ENCODE measurements at places on chromosomes 2 and 18.

DNA sequence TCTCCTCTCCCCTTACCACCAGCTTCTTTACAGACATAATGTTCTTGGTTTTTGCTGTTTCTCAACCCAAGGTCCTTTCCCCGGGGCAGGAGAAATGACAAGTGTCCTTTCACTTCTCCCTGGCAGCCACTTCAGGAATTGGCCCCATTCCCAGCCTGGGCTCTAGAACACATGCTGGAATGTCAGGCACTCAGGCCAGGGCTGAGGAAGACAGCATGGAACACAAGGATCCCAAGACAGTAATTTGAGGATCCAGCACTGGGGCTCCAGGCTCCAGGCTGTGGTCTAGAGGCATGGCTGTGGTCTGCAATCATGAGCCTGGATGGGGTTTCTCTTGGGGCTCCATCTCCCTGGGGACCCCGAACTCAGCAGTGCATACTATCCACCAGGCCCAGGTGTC lies 201.4 kb downstream of the CELF4 start:
- no peak for DNase-seq

DNA sequence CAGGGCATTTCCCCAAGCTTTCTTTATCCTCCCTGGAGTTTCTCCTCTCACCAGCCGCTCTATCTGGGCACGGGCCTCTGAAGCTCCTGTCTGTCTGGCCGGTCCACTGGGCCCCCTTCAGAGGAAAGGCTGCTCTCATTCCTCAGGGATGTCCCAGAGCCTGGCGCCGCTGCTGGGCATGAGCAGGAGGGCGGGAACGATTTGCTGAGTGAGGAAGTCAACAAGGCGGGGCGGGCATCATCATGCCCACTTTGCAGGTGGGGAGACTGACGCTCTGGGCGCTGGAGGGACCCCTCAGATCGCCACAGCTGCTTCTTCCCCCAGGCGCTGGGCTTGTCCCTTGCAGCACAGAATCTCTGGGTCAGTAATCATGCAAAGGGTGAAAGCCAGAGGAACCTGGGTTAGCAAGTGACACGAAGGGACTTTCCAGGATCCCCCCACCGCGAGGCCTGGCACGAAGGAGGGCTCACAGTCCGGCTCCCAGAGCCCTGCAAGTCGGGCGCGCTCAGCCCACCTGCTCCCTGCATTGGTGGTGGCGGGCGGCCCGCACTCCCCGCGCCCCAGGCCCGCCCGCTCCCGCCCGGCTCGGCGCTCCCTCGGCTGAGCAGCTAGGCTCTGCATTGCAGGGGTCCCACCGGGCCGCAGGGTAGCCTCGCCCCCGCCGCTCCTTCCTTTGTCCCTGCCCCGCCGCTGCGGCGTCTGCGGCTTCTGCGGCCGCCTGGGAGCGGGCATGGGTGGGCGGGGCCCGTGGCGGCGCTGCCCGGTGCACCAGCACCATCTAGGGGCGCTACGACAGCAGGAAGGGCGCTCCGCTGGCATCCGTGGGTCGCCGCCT lies 157.8 kb downstream of the CYRIA start:
- DNase-seq = peak; percentile 55

DNA sequence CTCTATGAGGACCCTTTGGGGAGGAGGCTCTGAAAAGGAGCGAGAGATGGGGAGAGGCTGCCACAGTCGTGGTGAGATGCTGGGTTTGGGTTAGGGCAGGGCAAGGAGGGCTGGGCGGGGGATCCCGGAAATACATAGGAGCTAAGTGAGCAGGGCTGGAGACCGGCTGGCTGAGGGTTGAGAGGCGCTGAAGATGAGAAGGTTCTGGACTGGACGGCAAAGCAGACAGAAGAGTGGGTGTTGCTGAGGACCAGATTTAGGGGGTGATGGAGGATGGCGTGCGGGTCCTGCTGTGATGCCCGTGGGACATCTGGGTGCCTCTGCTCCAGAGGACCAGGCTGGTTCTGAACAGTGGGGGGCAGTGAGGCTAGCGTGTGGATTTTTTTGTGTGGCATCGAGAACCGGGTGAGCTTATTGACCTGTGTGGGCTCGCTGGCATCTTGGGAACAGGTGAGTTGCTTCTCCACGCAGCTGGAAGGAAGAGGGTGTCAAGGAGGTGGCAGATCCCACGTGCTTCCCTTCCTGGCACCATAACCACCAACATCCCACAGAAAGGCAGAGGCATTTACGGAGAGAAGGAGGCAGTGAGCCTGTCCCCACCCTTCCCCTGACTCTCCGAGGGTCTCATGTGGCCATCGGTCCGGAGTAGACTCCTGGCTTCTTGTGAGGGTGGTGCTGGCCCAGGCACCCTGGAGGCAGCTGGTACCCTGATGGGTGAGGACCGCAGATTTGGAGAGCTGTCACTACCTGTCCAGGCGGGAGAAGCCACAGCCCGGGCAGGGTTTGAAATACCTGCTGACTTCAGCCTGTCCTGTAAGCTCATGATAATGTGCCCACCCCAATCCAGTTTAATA lies 70.3 kb downstream of the ASB1 start:
- no peak for DNase-seq

GRCh38 chr18:31102025-31102684 lies at the start of gene DSC2:
Gene DSC2, minus strand, starts transcription at chr18:31102421. Its CDS starts 450 bp downstream, at chr18:31101971.
- DNase-seq = no peak
